ENCODE measurements at places on chromosomes 3 and 15. TPM values are rescaled to one million over a fixed set of nuclear protein-coding genes. Genes with fewer than 3 reads are reported as not detected.

DNA sequence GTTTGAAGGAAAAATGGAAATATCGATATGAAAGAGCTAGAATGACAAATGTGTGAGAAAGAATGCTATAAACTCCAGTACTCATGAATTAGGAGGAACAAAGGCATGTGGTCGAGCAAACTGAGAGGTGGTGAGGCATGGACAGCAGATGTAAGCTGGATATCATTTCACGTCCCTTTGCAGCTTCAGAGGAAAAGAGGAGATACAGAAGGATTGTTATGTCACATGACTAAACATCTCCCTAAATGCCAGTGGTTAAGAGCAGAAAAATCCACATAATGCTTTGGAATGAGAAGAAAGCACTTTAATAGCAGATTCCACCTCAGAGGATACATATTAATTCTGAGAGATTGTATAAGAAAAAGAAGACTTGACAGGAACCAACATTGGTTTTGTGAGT, 248.7 kb downstream of the ZIC4 start:
- DNase-seq: no peak

Gene DGKG
- polyA plus RNA-seq: 3.1 TPM

DNA sequence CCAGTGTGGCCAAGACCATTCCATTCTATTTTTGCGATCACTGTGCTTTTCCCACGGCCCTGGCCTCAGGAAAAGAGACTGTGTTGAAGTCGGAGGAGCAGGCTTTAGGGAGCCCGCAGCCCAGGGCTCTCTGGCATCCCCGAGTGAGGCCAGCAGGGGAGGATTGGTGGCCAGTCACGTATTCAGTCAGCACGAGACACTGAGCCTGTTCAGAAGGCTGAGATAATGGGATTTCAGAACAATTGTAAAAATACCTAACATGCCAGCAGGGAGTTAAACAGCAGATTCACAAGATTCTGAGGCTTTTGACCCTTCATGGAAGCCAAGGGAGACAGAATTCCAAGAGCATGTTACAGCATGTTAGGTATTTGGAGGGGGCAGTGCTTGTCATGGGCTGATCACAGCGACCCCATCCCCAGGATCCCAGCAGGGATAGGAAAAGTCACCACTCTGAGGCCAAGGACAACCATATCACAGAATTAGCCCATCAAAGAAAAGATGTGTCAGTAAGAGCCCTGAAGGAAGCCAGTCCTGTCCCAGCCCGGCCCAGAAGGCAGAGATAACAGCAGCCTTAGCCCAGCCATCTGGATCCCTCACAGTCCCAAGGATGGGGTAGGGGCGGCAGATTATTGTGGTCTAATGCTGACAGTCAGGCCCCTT, 40.6 kb downstream of the AMOTL2 start:
- no peak for DNase-seq

DNA sequence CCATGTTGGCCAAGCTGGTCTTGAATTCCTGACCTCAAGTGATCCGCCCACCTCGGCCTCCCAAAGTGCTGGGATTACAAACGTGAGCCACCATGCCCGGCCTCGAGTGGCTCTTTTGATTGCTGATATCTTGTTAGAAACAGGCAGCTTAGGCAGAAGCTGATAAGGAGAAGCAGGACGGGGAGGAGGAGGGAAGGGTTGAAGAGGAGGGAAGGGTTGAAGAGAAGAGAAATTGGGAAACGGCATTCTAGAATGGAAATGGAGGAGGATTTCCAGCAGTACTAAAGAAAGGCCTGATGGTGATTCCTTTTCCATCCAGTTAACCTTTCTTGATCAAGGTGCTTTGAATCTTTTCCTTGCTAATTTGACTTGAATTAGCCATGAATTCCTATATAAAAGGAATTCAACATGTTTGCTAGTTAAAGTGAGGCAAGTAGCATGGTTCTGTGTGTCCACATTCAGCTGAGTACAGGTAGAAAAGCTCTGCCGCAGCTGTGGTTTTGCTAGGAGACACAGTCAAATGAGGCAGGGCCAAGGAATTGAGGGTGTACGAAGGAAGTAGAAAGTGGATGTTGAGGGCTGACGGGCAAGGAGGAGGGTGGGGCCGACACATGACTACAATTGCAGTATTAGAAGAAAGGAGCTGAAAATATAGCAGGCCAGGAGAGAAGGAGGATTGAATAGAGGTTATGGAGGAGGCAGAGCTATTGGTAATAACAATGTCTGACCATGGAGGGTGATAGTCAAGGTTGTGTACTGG, 27.2 kb upstream of the ATP1B3 start:
- no peak for DNase-seq

Gene LRRC31
- not detected for polyA plus RNA-seq

- DNase-seq: no peak
These were observed 2.8 kb downstream of the TBC1D23 start for GRCh38 chr3:100263583-100263982.

GRCh38 chr3:70097084-70097483, 97.6 kb downstream of the SAMMSON start:
- DNase-seq: no peak

Data from forelimb muscle (tissue), 1 donor.